Hypothalamus (tissue), 51 donors: ENCODE measurements at places on chromosomes 1 and 21.

DNA sequence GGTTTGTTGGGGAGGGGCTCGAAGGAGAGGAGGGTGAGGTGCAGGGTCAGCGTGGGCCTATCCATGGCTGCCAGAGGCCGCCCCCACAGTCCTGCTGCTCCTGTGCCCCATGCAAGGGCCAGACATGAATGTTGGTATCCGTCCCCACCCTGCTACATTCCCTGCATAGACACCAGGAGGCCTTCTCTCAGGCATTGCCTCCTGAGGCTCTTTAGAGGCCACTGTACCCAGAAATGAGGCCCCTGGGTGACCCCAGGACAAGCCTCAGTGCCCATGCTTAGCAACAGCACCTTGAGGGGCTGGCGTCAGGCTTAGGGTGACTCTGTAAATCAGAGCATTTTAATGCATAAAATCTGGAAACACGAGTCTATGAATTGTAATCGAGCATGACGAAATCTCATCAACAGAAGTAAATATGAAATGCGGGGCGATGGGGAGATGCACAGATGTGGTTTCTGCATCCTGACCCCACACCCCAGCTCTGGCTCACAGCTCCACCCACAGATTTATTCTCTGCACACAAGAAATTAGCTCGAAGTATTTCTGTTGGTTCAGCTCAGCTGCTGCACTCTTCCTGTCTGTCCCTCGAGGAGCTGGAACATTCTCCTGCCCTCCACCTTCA, 124.0 kb upstream of the CSF3R start:
- no peak for DNase-seq

- peak; percentile 50 for DNase-seq
Observed at GRCh38 chr1:112954945-112955772, 837 bp downstream of the SLC16A1 start.

DNA sequence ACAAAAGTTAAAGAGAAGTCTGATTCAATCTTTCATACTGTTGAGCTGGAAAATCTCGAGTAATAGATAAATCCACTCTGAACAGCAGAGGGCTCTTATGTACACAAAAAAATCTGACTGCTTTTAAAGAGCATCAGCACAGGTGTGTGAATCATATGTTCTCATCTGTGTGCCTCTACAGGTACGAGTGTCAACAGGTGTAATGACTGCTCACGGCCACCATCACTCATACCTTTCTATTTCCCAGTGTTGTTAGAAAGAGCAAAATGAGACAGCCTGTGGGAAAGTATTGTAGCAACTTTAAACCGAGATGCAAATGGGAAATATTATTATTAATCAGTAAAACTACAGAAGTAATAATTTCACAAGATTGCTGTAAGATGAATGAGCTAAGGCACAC, 49.0 kb upstream of the SCAF4 start:
- no peak for DNase-seq

DNA sequence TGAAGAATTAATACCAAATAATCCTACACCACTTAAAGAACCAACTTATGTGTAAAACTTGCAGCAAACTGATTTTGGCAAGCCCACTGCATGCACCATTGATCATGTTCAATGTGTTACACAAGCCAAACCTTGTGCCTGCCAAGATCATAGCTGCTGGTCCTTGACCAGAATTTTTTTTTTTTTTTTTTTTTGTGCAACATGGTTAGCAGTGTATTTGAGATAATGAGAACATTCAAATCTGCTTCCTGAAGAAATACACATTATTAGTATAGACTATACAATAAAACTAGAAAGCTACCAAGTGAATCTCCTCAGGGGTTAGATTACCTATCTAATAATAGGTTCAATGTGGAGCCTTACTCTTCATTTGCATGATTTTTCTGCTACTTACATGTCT, 421.0 kb downstream of the MRPL39 start:
- DNase-seq = no peak

DNA sequence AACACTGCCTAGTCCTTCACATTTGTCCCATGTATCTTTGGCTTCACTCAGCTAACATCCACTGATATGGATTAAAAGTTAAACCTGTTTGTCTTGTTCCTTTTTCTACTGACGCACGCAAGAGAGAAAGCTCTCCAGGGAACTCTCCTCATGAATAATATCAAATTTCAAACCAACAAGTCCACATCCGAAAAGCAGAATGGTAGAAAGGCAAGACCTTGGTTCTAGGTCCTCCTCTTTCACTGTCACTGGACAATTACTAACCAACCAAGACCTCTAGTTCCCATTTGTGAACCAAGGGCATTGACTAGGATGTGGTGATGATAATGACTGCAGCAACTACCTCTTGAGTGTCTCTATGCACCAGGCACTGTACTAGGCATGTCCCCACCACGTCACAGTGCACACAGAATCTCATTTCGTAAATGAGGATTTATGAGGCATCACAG, 8.4 kb downstream of the PLPP3 start:
- DNase-seq = no peak

- no peak for DNase-seq
Observed at GRCh38 chr1:200921571-200922110, 26.9 kb downstream of the INAVA start.
